ENCODE measurements at places on chromosomes 13 and 19.

- DNase-seq = no peak
Observed at GRCh38 chr19:18157465-18158063, 4.6 kb downstream of the PIK3R2 start.

DNA sequence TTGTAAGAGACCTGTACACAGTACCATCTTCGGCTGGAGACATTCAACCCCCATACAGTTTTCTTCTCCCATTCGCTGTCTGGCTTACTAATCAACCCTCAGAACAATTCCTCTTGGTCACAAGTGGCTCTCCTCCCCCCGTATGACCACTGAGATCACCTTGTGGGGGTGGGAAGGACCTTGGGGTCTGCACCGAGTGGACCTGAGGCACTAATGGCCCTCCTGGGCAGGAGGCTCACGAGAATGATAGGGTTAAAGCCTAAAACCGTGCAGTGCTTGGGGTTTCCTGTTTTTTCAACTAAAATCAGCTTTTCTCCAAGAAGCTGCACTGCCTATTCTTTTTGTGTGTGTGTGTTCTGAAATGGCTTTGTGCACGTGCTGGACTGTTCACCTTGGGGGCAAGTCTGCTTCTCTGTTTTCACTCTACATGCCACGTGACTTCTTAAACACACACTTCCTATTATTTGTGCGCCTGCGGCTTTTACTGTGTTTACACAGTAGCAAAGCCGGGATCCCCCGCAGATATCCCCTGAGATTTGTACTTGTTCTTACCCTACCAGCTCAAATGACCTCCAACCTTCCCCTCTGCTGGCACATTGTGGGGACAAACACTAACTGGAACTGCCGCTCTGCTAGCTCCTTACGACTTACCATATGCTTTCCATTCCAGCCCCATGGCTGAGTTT lies 12.3 kb downstream of the RBM26 start:
- DNase-seq = peak; percentile 25

- DNase-seq = no peak
Observed at GRCh38 chr13:96819375-96819774, 174.9 kb downstream of the OXGR1 start.

- no peak for DNase-seq
Observed at GRCh38 chr13:23654111-23655110, 84.2 kb downstream of the TNFRSF19 start.

GRCh38 chr19:19119325-19120237 lies 18.7 kb downstream of the TMEM161A start:
- DNase-seq = no peak

DNA sequence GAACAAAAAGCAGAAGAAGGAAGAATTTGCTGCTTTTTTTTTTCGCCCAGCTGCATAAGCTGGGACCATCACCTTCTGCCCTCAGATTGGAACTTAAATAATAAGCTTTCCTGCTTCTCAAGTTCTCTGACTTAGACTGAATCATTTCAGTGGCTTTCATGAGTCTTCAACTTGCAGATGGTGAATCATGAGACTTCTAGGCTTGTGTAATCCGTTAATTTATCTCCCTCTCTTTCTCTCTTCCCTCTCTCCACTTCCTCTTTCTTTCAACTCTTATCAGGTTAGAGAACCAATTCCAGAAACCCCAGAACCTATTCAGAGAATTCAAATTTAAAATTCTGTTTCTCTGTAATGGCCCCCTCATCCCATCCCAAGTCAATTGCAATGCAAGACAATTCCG lies 1153.7 kb downstream of the PCDH9 start:
- DNase-seq = no peak

All from T-helper 2 cell (primary cell).